ENCODE measurements at places on chromosomes 16 and 17. TPM values are rescaled to one million over a fixed set of nuclear protein-coding genes. Genes with fewer than 3 reads are reported as not detected.

- no peak for DNase-seq
- H3K27me3 ChIP-seq, result peaks cover 5% of the 10 kb centered on the region
- no peak overlapping the region for H3K4me3 ChIP-seq
- H3K4me1 ChIP-seq, result no peaks in the 10 kb centered on the region
- H3K27ac ChIP-seq, result no peak overlapping the region
- H3K36me3 ChIP-seq, result no peaks in the 10 kb centered on the region
These were observed 59.1 kb downstream of the OTOA start for GRCh38 chr16:21722771-21723455.

GRCh38 chr17:4204190-4204589 is 59.6 kb downstream of the ANKFY1 start:
- H3K27me3 ChIP-seq, result no peaks in the 10 kb centered on the region
- H3K4me3 ChIP-seq, result no peak overlapping the region
- peaks cover 71% of the 10 kb centered on the region for H3K36me3 ChIP-seq
- no peak for DNase-seq
- no peak overlapping the region for H3K27ac ChIP-seq

Gene TM4SF5
- total RNA-seq, result not detected

Gene CLDN7
- total RNA-seq, result 149 TPM

DNA sequence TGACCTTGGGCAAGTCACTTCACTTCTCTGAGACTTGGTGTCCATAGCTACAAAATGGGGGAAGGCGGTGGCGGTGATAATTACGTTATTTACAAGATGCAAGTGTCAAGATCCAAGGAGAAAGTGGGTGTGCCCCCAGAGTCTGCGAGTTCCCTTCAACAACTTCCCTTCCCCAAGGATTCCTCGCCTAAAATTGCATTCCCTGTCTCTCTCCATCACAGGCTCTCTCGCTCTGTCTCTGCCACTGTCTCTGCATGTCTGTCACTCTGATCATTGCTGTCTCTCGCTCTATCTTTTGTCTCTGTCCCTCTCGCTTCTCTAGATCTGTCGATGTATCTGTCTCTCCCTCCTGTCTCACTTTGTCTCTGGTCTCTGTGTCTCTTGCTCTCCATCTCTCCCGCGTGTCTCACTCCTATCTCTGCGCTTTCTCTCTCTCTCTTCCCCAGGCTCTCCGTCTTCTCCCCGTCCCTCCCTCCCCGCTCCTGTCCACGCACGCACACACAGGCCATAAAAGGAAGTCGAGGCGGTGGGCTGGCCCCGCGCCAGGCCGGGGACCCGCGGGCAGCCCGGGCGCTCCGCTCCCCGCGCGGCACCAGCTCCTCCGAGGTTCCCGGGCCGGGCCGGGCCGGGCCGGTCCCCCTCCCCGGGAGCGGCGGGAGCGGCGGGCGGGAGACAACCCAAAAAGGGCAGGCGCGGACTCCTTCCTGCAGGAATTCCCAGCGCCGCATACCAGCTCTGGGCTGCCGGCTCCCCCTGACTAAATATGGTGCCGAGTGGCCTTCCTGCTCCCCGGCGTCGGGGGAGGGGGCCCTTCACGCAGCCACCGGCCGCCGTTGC is 1.1 kb upstream of the MYH11 start:
- DNase-seq, result peak; percentile 83
- H3K27ac ChIP-seq, result no peak overlapping the region
- no peaks in the 10 kb centered on the region for H3K36me3 ChIP-seq
- no peaks in the 10 kb centered on the region for H3K4me1 ChIP-seq
- peak overlapping the region; percentile 81 for H3K4me3 ChIP-seq

GRCh38 chr17:35373984-35374765 is 754 bp upstream of the SLFN11 start:
- H3K27me3 ChIP-seq, result peaks cover 86% of the 10 kb centered on the region
- peak; percentile 80 for DNase-seq
- no peaks in the 10 kb centered on the region for H3K36me3 ChIP-seq
- H3K4me1 ChIP-seq, result peaks cover 5% of the 10 kb centered on the region

DNA sequence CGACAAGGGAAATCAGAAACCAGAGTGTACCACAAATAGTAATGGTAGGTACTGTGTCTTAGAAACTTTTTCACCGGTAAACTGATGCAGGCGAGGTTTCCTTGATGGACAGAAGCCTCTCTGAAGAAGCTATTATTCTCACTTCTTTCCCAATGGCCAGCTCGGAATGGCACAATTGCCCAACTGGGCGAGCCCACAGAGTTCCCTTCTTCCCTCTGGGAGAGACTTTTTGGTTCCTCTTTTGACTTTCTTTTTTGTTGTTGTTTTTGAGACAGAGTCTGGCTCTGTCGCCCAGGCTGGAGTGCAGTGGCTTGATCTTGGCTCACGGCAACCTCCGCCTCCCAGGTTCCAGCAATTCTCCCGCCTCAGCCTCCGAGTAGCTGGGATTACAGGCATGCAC is 16.9 kb downstream of the SLC43A2 start:
- no peaks in the 10 kb centered on the region for H3K27me3 ChIP-seq
- H3K4me1 ChIP-seq, result no peaks in the 10 kb centered on the region
- no peak overlapping the region for H3K4me3 ChIP-seq

DNA sequence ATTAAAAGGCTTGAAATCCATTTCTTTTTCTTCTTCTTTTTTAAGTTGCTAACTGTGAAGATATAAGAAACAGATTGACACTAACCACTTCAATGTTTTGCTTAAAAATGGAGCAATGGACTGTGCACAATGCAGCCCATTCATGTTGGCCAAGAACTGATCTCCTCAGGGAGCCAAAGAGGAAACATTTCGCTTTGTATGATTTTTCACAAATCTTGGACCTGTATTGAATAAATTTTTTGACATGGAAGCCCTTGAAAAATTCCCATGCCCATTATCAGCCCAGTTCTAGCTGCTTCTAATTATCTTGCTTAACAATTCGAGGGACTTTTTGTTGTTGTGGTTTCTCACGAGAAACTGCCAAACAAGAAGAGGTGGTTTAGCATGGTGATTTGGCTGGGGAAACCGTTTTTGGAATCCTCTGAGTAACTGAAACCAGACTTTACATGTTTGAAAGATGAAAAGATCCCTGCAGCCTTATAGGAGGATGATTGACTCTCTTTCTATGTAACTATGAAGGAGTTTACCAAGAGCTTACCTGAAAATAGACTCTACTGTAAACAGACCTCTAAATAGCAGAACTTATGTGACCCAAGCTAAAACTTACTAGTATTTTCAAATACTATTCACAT is 1389.4 kb upstream of the GOT2 start:
- no peaks in the 10 kb centered on the region for H3K4me1 ChIP-seq
- no peaks in the 10 kb centered on the region for H3K36me3 ChIP-seq
- DNase-seq, result no peak

- peak overlapping the region; percentile 76 for H3K27ac ChIP-seq
- peak overlapping the region; percentile 90 for H3K4me3 ChIP-seq
- no peaks in the 10 kb centered on the region for H3K4me1 ChIP-seq
- peaks cover 29% of the 10 kb centered on the region for H3K27me3 ChIP-seq
These were observed 22.3 kb downstream of the NPTX1 start for GRCh38 chr17:80453998-80454556.

DNA sequence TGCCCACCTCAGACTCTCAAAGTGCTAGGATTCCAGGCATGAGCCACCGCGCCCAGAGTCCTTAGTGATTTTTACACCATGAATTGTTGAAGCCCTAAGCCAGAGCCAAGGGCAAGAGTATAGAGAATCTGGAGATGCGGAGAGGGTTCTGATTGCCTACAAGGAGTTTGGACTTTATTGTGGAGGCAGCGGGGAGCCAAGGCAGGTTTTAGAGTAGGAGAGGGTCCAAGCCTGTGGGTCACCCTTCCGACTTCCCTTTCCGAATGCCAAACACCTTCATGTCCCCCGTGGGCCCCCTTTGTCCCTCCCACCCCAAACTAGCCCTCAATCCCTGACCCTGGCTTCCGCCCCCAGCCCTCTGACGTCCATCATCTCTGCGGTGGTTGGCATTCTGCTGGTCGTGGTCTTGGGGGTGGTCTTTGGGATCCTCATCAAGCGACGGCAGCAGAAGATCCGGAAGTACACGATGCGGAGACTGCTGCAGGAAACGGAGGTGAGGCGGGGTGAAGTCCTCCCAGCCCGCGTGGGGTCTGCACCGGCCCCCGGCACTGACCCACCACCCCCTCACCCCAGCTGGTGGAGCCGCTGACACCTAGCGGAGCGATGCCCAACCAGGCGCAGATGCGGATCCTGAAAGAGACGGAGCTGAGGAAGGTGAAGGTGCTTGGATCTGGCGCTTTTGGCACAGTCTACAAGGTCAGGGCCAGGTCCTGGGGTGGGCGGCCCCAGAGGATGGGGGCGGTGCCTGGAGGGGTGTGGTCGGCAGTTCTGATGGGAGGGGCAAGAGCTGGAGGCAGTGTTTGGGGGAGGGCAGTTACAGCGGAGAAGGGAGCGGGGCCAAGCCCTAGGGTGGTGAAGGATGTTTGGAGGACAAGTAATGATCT is 7.1 kb downstream of the MIEN1 start:
- DNase-seq, result peak; percentile 90
- H3K27me3 ChIP-seq, result no peaks in the 10 kb centered on the region
- peaks cover 67% of the 10 kb centered on the region for H3K36me3 ChIP-seq
- H3K4me3 ChIP-seq, result no peak overlapping the region

DNA sequence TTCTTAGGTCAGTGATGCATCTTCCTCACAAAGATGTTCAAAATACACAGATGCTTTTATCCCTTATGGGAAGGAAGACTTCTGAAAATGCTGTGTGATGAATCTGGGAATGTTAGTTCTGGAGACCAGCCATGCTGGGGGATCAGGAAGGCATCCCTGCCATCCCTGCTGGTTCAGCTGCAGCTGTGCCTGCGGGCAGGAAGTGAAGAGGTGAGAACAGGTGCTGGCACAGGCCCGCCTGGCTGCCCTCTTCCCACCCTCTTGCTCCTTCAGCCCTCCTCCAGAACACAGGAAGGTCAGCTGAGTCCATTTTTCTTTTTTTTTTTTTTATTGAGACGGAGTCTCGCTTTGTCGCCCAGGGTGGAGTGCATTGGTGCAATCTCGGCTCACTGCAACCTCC is 15.2 kb downstream of the RAB11FIP3 start:
- H3K27me3 ChIP-seq, result no peaks in the 10 kb centered on the region
- no peak overlapping the region for H3K27ac ChIP-seq
- no peaks in the 10 kb centered on the region for H3K4me1 ChIP-seq
- no peak overlapping the region for H3K4me3 ChIP-seq
- DNase-seq, result no peak
- peaks cover 12% of the 10 kb centered on the region for H3K36me3 ChIP-seq

DNA sequence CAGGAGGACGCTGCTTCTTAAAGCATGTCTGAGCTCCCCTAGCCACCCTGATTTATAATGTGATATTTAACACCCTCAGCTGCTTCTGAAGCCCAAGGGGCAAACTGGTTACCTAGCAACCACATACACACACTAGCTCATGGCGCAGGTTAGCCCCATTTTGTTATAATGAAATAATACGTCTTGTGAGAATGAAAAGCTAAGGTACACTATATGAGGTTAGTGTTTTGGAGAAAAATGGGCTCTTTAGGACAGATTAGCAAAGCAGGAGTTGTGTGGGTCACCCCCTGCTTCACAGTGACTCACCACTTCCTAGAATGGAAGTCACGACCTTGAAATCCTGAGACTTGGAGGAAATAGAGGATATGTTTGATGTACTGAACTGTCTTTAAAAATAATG is 404.8 kb upstream of the HSBP1 start:
- DNase-seq, result no peak
- H3K27ac ChIP-seq, result no peak overlapping the region
- H3K4me3 ChIP-seq, result no peak overlapping the region
- no peaks in the 10 kb centered on the region for H3K36me3 ChIP-seq
- peaks cover 3% of the 10 kb centered on the region for H3K4me1 ChIP-seq

- H3K36me3 ChIP-seq, result peaks cover 45% of the 10 kb centered on the region
- no peak overlapping the region for H3K4me3 ChIP-seq
- H3K27ac ChIP-seq, result no peak overlapping the region
- no peak for DNase-seq
These were observed 31.4 kb downstream of the HIC1 start for GRCh38 chr17:2086306-2086705.

DNA sequence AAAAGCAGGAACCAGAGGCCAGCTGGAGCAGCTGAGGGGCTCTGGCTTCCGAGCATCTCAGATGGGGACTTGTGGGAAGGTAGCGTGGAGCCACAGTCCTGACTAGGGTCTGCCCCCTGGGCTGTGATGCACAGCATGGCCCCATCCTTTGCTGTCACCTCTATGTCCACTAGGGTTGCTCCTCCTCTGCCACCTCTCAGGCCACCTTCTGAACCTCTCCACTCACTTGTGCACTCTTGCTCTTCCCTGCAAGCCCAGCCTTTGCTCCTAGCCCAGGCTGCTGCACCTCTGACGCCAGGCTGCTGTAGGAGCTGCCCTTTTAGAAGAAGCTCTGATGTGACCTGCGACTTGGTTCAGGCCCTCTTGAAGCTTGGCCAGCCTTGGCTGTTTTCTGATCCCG is 24.3 kb upstream of the SMPD3 start:
- no peak overlapping the region for H3K4me3 ChIP-seq
- H3K27ac ChIP-seq, result no peak overlapping the region
- DNase-seq, result peak; percentile 25
- no peaks in the 10 kb centered on the region for H3K36me3 ChIP-seq
- no peaks in the 10 kb centered on the region for H3K27me3 ChIP-seq

GRCh38 chr16:83994703-83995102 is 26.7 kb downstream of the NECAB2 start:
- H3K4me1 ChIP-seq, result no peaks in the 10 kb centered on the region
- no peaks in the 10 kb centered on the region for H3K36me3 ChIP-seq
- no peak for DNase-seq
- H3K4me3 ChIP-seq, result no peak overlapping the region
- peak overlapping the region; percentile 32 for H3K27ac ChIP-seq

GRCh38 chr16:87968541-87968940 is 17.3 kb downstream of the BANP start:
- H3K27me3 ChIP-seq, result no peaks in the 10 kb centered on the region
- H3K36me3 ChIP-seq, result peaks cover 6% of the 10 kb centered on the region
- H3K27ac ChIP-seq, result no peak overlapping the region

DNA sequence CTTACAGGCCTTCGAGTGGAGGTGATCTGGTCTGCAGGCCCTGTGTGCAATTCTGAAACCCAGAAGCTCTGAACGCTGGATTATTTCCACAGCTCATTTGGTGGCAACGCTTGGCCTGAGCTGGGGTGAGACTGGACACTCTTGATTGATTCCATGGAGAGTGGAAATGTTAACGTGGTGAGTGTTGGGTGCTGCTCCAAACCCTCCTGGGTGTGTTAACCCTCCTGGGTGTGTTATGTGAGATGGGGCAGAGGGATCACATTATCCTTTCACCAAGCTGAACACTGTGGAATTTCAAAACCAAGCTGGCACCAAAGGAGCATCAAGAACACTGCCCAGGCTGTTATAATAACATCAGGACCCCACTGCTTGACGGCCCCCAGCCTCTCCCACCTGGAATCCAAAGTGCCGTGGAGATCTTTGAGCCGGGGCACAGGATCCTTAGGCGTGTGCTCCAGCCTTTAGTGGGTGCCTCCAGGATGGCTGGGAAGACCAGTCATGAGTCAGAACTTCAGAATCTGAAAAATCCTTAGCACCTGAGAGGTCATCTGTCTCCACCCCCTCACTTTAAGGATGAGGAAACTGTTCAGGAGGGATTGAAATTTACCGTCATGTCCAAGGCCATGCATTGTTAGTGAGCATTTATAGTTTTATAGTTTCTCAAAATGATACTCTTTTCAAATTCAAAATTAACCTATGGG is 75.0 kb downstream of the RPTOR start:
- no peaks in the 10 kb centered on the region for H3K27me3 ChIP-seq
- H3K4me1 ChIP-seq, result peaks cover 15% of the 10 kb centered on the region
- DNase-seq, result no peak
- no peak overlapping the region for H3K27ac ChIP-seq

Data from endodermal cell (in vitro differentiated cells).